Esophagus (tissue), 2 donors: ENCODE measurements at places on chromosomes 12 and 14. TPM values are rescaled to one million over a fixed set of nuclear protein-coding genes. Genes with fewer than 3 reads are reported as not detected.

SMCO2 gene
- 1.6 TPM for polyA plus RNA-seq

GZMB gene
- polyA plus RNA-seq = 3.0 TPM

KRT8 gene
- polyA plus RNA-seq = 105 TPM

ARHGEF40 gene
- 1.8 TPM for polyA plus RNA-seq

AKAP5 gene
- polyA plus RNA-seq = 0.06 TPM

EXOC3L4 gene
- polyA plus RNA-seq = 0.67 TPM
